GDM1 (cell line): ENCODE measurements at places on chromosomes 2 and 18.

GRCh38 chr2:72743481-72743880, 82.4 kb downstream of the EXOC6B start:
- no peak for DNase-seq

DNA sequence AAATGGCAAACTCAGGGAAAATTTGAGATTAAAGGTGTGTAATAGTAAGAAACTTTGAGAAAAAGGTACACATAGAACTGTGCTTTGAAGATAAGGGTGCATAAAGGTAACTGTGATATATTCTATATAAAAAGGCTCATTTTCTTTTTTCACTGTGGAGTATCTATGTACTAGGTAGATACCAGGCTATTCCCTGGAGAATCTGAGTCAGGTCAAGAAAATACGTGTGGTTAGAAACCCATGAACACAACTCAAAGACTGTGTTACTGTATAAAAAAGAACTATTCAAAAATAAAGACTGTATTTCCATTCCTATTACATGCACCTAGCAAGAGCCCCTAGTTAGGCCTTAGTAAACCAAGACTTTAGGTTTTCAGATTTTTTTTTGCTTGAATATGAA, 100.1 kb upstream of the GRB14 start:
- no peak for DNase-seq

DNA sequence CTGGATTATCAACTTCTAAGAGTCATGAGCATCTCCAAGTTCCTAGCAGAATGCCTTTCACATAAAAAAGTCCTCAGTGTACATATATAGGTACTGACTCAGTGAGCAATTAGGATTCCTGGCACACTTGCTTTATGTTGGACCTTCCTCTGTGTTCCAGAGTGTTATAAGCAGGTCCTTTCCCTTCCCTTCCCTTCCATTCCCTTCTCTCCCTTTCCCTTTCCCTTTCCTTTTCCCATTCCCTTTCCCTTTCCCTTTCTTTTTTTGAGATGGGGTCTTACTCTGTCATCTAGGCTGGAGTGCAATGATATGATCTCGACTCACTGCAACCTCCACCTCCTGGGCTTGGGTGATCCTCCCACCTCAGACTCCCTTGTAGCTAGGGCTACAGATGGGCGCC, 48.7 kb downstream of the SCN3A start:
- no peak for DNase-seq

GRCh38 chr2:4832642-4833041, 859.5 kb upstream of the SOX11 start:
- DNase-seq = no peak

GRCh38 chr2:177243476-177243875, 21.1 kb downstream of the NFE2L2 start:
- DNase-seq = no peak

DNA sequence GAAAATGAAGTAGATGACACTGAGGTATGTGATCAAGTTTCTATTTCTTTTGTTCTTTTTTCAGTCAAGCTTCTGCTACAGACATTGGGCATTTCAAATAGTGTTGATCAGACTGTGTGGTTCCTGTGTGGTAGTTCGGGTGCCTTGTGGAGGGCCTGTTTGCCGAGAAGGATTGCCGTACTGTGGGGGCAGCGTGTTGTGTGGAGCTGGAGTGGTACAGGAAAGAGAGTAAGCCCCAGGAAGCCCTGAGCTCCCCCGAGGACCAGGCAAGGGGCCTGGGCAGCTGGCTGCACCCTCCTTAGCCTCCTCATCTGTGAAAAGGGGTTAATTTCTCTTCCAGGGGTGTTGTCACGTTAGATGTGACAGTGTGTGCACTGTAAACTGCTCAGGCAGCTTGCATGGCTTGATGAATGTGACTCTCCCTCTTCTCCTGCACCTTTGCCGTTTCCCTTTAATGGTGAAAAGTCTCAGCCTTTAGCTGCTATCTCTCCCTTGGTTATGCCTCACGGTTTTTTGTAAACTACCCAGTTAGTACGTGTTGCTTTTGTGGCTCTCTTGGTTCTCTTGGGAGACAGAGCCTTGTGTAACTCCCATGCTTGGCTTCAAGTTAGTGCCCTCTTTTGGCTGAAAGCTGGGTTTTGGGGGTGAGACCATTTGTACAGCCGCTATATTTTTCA, 19.5 kb downstream of the C2orf74 start:
- no peak for DNase-seq

GRCh38 chr2:98833172-98833916, 102.4 kb upstream of the MGAT4A start:
- DNase-seq = no peak

DNA sequence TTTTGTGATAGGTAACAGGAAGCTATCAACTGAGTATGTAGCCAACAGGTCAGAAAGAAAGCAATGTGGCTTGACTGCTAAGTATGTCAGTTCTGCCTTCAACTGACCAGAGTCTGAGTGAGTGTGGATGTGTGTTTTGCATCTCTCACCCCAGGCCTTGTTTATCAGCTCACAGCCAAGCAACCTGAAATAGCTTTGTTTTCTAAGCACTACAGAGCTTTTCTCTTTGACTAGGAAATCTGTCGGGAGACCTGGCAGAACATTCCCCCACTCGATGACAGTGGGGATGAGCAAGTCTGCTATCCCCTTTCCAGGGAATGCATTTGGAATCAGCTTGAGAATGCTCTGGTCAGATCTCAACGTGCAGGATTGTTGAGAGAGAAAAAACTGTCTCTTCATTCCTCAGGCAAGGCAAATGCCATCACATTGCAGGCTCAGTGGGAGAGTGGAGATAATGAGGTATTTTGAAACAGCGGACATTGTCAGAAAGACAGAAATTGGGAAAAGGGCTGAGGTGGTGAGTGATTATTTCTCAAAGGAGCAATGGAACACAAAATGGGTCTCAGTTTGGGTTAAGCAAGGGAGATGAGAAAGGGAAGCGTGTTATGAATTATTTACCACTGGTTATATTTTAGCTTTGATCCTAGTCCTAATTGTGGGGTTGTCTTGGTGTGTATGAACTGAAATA, 233.8 kb upstream of the PIK3C3 start:
- no peak for DNase-seq

DNA sequence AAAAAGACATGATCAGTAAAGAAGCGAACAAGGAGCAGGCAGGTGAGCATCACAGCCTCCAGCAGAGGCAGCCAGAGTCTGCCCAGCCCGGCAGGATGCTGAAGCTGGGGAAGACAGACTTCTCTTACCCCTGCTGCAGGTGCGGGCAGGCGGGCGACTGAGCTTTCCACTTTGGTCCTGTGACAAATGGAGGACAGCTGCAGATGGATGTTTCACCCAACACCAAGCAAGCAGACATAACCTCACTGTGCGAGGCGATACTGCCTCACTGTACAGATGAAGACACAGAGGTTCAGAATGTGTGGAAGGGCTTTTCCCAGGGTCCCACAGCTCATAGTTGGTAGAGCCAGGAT, 251.0 kb downstream of the AFF3 start:
- no peak for DNase-seq

DNA sequence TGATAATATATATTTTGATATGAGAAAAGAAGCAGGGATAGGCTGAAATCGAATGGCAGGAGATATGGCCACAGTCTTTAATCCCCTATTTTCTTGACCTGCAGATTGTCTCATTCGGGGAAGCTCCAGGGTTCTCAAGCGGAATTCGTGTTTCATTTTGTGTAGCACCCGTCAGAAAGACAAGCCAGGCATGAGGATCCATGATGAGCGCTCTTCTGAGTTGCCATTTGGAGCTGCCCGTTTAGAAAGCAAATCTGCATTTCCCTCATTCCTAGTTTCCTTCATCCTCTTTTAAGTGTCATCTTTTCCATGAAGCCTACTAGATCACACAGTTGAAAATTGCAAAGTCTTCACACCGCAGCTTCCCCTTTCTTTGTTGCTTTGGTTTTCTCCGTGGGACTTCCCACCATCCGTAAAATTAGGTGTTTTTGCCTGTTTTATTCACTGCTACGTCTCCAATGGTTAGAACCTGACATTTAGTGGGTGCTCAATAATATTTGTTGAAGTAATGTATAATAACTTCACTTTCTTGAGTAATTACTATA, 16.9 kb downstream of the HNMT start:
- peak; percentile 0 for DNase-seq

- no peak for DNase-seq
Observed at GRCh38 chr2:226552571-226553285, 246.9 kb downstream of the IRS1 start.

DNA sequence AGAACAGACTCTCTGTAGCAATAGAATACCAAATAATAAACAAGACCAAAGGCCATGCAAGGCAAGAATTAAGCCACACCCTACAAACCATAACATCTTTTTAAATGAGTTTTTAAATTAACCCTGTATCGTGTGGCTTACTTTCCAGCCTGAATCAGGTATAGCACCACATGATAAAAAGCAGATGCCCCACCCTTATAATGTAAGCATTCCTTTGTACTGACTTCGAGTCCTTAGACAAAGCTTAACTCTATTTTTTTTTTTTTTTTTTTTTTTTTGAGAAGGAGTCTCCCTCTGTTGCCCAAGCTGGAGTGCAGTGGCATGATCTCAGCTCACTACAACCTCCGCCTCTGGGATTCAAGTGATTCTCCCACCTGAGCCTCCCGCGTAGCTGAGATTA, 1.7 kb upstream of the C2orf42 start:
- no peak for DNase-seq

DNA sequence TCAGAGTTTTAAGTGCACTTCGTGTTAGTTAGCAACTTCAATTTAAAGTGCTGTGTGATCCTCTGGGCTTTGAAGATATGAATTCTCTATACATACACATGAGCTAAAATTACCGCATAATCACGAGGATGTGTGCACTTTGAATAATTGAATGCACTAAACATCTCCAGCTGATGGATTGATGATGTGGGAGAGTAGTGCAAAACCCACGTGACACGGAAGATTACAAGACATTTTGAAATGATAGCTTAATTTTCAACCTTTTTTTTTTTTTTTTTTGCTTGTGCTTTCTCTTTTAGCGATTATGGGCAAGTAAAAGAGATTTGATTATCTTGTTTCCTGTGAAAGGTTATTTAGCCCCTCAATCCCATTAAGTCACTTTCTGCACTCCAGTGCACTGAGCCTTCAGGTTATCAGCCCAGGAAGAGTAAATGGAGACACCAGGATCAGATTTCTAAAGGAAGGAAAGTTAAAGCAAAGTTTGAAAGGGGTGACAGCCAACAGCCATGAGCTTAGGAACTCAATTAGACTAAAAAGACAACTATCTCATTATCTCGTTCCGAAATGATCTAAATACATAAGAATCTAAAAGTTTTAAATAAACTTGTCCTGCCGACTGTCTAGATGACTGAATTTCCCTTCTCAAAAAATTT, 81.6 kb downstream of the CDK15 start:
- DNase-seq = no peak

- no peak for DNase-seq
Observed at GRCh38 chr2:176158186-176158591, 1.1 kb downstream of the HOXD3 start.

DNA sequence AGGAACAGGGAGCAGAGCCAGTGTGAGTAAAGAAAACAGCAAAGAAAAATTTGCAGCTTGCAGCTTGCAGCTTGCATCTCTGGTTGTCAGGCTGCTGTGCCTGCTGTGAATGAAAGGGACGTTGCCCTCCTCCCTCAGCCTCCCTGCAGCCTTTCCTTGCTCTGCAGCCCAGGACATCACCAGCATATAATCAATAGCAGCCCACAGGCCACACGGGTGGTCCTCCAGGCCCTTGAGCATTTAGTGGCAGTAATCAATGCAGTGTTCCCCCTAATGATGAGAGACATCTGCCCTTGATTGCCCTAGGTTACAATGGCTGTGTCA, 122.2 kb upstream of the TACR1 start:
- no peak for DNase-seq

DNA sequence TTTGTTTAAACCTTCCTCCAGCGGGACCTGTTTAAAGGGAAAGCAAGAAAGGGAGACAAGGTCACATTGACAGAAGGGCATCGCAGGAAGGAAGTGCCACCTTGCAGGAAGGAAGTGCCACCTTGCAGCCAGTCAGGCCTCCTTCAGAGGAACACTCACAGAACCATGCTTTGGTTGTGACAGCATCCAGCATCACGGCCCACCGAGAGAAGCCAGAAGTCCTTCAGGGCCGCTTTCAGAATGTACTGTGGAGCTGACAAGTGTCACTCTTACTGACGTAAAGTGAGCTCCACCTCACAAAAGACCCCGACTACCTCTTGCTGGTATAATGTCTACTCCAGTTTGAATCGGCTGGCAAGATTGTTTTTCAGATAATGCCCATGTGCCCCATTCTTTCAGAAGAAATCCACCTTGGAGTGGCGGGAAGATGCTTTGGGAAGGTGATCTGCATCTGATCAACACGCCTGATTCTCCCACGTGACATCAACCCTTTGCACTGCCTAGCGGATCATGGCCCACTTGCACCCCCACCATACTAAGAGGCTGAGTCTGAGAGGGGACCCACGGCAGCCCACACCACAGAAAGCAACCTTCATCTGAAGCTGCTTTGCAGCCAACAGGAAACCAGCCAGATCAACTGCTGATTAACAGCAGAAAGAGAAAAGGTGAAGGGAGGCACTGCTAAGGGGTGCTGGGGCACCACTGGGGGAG, 99.8 kb downstream of the UXS1 start:
- no peak for DNase-seq

GRCh38 chr2:41709702-41710599, 337.9 kb upstream of the PKDCC start:
- no peak for DNase-seq

DNA sequence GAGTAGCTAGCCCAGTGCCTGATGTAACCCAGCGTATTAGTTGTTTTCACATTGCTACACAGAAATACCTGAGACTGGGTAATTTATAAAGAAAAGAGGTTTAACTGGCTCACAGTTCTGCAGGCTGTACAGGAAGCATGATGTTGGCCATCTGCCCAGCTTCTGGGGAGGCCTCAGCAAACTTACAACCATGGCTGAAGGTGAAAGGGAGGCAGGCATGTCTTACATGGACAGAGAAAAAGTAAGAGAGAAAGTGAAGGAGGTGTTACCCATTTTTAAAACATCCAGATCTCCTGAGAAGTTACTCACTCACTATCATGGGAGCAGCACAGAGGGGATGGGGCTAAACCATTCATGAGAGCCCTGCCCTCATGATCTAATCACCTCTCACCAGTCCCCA, 6.1 kb upstream of the CYRIA start:
- DNase-seq = no peak

- no peak for DNase-seq
Observed at GRCh38 chr2:147607379-147607778, 237.4 kb upstream of the ACVR2A start.

GRCh38 chr2:135991861-135992260, 6.4 kb upstream of the DARS1 start:
- DNase-seq = no peak

- DNase-seq = no peak
Observed at GRCh38 chr2:20487030-20487391, 40.1 kb downstream of the RHOB start.

GRCh38 chr2:126893153-126893552, 5.5 kb upstream of the TEX51 start:
- no peak for DNase-seq

- DNase-seq = peak; percentile 37
Observed at GRCh38 chr2:98412751-98413458, 31.8 kb upstream of the INPP4A start.
